ENCODE measurements at places on chromosomes 16 and 17. TPM values are rescaled to one million over a fixed set of nuclear protein-coding genes. Genes with fewer than 3 reads are reported as not detected.
A peak's percentile ranks its signal among the peaks of the same experiment; 100 is the strongest.

DNA sequence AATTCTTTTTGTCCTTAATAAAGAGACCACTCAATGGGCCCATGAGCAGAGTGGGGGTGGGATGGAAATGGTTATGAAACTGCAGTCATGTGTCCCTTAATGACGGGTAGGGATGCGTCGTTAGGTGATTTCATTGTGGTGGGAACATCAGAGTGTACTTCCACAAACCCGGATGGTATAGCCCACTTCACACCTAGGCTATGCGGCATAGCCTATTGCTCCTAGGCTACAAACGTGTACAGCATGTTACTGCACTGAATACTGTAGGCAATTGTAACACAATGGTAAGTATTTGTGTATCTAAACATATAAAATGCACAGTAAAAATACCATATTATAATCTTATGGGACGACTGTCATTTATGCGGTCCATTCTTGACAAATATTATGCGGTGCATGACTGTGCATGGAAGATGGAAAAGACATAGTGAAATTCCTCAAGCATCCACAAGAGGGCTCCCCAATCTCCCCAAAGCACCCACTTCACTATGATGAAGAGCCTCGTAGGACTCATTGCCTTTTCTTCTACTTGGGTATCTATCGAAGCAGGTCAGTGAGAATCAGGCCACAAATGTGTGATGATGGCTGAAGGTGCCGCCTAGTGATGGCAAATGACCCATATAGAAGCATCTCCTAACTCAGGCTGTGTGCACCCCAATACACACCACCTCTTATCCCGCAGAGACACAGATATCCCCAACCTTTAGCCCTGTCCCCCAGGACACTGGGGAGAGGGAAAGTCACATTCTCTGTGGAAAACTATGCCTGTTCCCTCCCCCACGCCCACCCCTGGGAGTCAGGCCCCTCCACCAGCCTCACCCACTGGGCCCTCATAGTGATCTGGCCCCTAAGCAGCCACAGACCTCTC, 43.5 kb downstream of the TBX21 start:
- H3K4me3 ChIP-seq = no peak overlapping the region
- H3K36me3 ChIP-seq = no peaks in the 10 kb centered on the region
- peaks cover 2% of the 10 kb centered on the region for H3K4me1 ChIP-seq

CCL17 gene
- 0.66 TPM for total RNA-seq

PRR15L gene
- total RNA-seq = not detected

TNP2 gene
- not detected for total RNA-seq

DNA sequence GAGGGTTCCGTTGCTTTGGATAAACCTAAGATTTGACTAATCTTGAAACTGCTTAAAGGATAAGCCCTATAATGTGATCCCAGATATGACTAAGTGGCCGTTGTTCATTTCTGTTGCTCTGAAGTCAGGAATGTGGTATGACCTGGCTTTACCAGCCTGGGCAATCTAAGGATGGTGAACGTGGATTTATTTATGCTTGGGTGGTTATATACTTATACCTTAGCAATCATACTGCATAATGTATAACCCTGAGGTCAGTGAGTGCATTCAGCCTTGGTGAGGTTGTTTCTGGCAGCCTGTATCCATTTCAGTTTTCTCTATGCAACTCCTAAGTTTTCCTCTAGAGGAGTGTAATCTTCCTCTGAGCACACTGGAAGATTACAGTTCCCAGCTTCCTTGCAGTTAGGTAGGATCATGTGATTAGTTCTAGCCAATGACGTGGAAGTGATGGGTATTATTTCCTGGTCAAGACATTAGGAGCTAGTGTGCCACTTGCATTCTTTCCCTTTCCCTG, 41.9 kb downstream of the FTO start:
- no peak for DNase-seq
- peaks cover 26% of the 10 kb centered on the region for H3K4me1 ChIP-seq
- H3K36me3 ChIP-seq = no peaks in the 10 kb centered on the region
- no peak overlapping the region for H3K27ac ChIP-seq
- no peaks in the 10 kb centered on the region for H3K27me3 ChIP-seq
- H3K4me3 ChIP-seq = no peak overlapping the region

DNA sequence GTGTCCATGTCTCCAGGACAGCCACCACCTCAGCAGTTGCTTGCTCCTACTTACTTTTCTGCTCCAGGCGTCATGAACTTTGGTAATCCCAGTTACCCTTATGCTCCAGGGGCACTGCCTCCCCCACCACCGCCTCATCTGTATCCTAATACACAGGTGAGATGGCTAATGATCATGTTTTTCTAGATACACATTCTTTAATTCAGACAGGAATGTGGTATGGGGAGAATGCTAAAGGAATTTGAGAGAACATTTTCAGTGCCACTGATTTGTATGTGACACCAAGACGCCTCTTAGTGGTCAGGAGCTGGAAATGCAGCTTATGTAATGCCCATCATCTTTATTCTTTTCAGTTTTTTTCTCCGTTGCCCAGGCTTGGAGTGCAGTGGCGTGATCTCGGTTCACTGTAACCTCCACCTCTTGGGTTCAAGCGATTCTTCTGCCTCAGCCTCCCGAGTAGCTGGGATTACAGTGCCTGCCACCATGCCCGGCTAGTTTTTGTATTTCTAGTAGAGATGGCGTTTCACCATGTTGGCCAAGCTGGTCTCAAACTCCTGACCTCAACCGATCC, 8.9 kb upstream of the RAPGEFL1 start:
- peak; percentile 79 for DNase-seq
- H3K36me3 ChIP-seq = peaks cover 66% of the 10 kb centered on the region
- no peaks in the 10 kb centered on the region for H3K27me3 ChIP-seq
- H3K4me1 ChIP-seq = peaks cover 7% of the 10 kb centered on the region
- H3K27ac ChIP-seq = peak overlapping the region; percentile 51

GRCh38 chr17:81097134-81097942, 62.4 kb downstream of the BAIAP2 start:
- H3K4me1 ChIP-seq = peaks cover 20% of the 10 kb centered on the region
- no peak overlapping the region for H3K27ac ChIP-seq
- no peaks in the 10 kb centered on the region for H3K36me3 ChIP-seq
- no peak overlapping the region for H3K4me3 ChIP-seq
- H3K27me3 ChIP-seq = peaks cover 1% of the 10 kb centered on the region
- peak; percentile 77 for DNase-seq

- no peak overlapping the region for H3K27ac ChIP-seq
- DNase-seq = no peak
- H3K36me3 ChIP-seq = peaks cover 39% of the 10 kb centered on the region
- no peak overlapping the region for H3K4me3 ChIP-seq
- H3K27me3 ChIP-seq = no peaks in the 10 kb centered on the region
Observed at GRCh38 chr16:85781695-85782370, 17.5 kb downstream of the EMC8 start.

DNA sequence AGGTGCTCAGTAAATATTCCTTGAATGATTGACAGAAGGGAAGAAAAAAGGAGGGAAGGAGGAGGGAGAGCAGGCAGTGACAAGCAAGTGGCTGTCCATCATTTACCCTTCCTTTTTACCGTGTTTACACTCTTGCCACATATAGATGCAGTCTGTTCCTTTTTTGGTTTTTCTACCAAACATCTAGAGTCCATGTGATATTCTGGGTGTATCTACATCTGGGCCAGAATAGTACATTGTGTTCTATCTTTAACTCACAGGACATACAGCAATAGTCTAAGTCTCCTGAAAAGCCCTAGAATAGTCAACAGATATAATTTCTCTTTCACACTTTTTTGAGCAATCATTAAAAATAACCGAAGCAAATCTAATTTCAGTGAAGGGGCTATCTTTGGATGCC, 33.5 kb downstream of the KCNJ2 start:
- H3K27me3 ChIP-seq = no peaks in the 10 kb centered on the region
- no peak for DNase-seq
- H3K27ac ChIP-seq = no peak overlapping the region

TNFRSF13B gene
- total RNA-seq = not detected

C16orf46 gene
- total RNA-seq = 0.54 TPM

DNA sequence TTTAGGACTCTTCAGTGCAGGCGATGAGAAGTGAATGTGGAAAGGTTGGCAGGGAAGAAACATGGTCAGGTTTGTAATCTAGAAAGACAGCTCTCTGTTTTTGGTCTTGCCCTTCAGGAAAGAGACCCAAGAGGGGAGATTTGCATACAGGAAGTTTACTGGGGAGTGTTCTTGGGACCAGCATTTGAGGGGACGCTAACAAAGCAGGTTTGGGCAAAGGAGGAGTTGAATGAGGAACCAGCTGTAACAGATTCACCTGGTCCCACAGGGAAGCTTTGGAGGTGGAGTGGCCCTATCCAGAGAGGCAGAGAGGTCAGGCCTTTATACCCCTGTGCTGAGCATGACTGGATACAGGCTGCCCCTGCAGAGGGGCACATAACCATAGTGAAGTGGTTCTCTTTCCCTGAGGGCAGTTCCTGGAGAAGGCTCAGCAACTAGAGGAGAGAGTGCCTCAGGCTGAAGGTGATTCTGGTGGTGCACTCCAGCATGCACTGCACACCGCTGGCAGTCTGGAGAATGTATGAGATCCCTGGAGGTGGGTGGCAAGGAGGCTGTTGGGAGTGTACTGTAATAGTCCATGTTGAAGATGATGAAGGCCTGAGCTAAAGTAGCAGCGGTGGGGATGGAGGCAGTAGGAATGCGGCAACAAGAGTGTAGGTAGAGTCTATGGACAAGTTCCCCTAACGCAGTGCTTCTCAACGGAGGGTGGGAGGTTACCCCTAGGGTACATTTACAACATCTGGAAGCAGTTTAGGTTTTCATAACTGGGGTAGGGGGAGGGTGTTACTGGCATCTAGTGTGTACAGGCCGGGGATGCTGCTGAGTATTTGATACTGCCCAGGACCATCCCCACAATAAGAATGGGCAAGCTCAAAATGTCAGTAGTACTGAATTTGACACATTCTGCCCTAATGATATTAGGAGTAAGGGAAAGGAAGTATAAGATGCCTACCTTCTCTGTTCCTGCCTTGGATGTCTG, 37.2 kb downstream of the MAP2K6 start:
- H3K4me1 ChIP-seq = peaks cover 4% of the 10 kb centered on the region
- DNase-seq = no peak
- no peaks in the 10 kb centered on the region for H3K27me3 ChIP-seq
- no peaks in the 10 kb centered on the region for H3K36me3 ChIP-seq

GRCh38 chr17:77779711-77780539, 178.6 kb upstream of the TNRC6C start:
- H3K36me3 ChIP-seq = no peaks in the 10 kb centered on the region
- no peak overlapping the region for H3K27ac ChIP-seq
- no peak overlapping the region for H3K4me3 ChIP-seq
- DNase-seq = no peak
- H3K27me3 ChIP-seq = no peaks in the 10 kb centered on the region

TUBG2 gene
- 12.9 TPM for total RNA-seq

DNA sequence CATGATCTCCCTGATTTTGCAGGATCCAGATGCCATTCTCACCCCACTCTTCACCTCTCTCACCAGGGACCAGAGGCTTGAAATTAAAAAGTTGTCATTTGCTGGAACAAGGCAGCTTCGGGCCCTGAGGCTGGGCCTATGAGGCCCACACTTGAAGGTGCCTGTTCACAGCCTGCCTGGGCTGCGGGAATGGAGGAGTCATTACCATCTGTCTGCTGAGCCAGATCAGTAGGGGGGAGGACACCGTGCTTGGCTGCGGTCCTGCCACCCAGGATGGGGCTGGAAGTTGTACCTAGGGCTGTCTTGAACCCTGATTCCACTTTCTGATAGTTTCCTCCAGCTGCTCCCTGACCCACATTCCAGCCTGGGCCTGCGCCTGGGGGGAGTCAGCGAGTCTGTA, 208.3 kb upstream of the N4BP1 start:
- no peaks in the 10 kb centered on the region for H3K36me3 ChIP-seq
- DNase-seq = no peak
- H3K27ac ChIP-seq = no peak overlapping the region
- no peaks in the 10 kb centered on the region for H3K27me3 ChIP-seq
- H3K4me1 ChIP-seq = no peaks in the 10 kb centered on the region

AOC2 gene
- total RNA-seq = 4.2 TPM

RAMP2 gene
- total RNA-seq = not detected

CACNG3 gene
- not detected for total RNA-seq

GRCh38 chr16:6447021-6447790, 885.4 kb upstream of the RBFOX1 start:
- no peaks in the 10 kb centered on the region for H3K4me1 ChIP-seq
- H3K4me3 ChIP-seq = no peak overlapping the region
- no peaks in the 10 kb centered on the region for H3K36me3 ChIP-seq
- DNase-seq = no peak
- no peak overlapping the region for H3K27ac ChIP-seq
- no peaks in the 10 kb centered on the region for H3K27me3 ChIP-seq

DNA sequence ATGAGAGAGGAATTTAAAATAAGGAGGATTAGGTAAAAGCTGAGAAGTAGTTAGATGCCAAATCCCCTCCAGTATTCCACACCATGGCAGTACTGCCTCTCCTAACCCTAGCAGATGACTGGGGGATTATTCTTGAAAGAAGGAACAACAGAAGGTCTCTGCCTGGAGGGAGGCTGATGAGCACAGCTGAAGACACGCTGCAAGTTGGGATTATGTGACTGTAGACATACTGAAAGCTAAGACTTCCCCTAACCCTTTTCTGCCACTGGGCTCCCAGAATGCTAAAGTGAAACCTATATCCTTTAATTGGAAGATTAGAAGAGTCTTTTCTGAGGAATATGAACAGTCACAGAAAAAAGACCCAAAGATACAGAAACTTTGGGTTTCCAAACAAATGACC, 27.7 kb upstream of the SLC46A1 start:
- no peak overlapping the region for H3K27ac ChIP-seq
- no peaks in the 10 kb centered on the region for H3K36me3 ChIP-seq
- peaks cover 30% of the 10 kb centered on the region for H3K27me3 ChIP-seq
- H3K4me3 ChIP-seq = no peak overlapping the region
- DNase-seq = no peak
- H3K4me1 ChIP-seq = no peaks in the 10 kb centered on the region

CYB5B gene
- 166 TPM for total RNA-seq

KRTAP4-9 gene
- not detected for total RNA-seq

DNA sequence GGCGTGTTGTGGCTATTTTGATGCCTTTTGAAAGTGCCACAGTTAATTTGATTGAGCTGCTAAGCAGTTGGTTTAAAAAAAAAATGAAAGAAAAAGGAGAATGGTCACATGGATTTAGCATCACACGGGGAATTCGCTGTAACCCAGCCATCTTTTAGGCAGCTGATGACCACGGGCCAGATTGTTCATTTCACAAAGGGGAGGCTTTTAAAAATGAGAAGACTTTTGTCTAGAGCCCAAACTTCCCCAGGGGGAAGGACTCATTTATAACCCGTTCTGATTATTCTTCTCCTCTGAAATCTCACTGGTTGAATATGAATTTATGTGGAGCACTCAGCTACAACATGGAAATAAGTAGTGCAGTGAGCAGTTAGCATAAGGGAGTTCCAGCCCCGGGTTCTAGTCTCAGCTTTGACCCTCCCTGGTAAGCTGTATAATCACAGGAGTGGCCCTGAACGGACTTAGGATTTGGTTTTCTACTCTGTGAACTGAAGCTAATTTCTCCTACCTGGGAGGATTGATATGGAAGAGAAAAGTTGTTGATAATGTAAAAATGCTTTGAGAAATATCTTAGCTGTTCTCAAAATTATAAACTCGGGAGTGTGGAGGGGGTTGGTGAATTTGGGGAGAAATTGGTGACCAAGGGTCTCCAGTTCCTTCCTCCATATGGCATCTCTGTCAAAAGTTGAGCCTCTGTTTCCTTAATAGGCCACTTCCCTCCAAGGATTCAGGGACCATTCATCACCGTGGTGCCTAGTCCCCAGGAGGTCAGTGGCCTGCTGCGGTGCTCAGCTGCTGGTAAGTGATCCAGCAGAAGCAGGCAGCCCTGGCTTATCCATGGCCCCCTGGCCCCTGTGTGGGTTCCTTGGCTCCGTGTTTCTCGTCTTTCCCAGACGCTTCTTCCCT, 76.4 kb upstream of the TBX2 start:
- H3K27me3 ChIP-seq = peaks cover 2% of the 10 kb centered on the region
- H3K4me3 ChIP-seq = no peak overlapping the region
- DNase-seq = no peak
- H3K4me1 ChIP-seq = no peaks in the 10 kb centered on the region
- H3K36me3 ChIP-seq = no peaks in the 10 kb centered on the region
- H3K27ac ChIP-seq = no peak overlapping the region

PAGR1 gene
- 25.8 TPM for total RNA-seq

Measured in activated CD4-positive, alpha-beta T cell treated with anti-CD3 and anti-CD28 coated beads, Interleukin-2, amount 10 ng/mL, durations not matched to agents 24 days and 14 days (primary cell).